ENCODE measurements at places on chromosomes 6 and 20. TPM values are rescaled to one million over a fixed set of nuclear protein-coding genes. Genes with fewer than 3 reads are reported as not detected.

DNA sequence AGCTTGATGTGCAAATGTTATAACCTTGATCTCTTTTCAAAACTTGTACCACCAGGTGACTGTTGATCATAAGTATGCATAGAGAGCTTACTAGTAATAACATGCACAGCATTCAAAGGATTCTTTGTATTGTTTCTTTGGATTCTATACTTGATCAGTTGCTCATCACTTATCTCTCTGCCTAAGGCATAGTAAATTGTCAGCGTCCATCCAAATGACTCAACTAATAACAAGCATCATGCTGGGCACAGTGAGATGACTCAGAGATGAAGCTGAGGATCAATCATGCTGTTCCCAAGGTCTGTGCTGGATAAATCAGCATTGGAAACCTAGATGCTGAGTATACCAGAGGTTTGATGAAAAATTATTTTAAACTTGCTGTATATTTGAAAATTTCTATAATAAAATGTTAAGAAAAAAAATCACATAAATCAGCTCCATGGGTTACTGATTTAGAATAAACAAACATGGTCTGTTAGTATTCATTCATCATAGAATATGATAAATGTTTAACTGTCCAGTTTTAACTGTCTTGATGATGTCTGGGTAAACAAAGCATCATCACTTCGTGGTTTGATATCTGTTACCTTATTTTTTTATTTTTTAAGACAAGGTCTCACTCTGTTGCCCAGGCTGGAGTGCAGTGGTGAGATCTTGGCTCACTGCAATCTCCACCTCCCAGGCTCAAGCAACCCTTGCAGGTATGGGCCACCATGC lies 45.6 kb upstream of the SGK1 start:
- no peak overlapping the region for H3K4me3 ChIP-seq
- H3K27me3 ChIP-seq: no peaks in the 10 kb centered on the region
- H3K36me3 ChIP-seq: peaks cover 1% of the 10 kb centered on the region
- DNase-seq: no peak
- H3K27ac ChIP-seq: no peak overlapping the region

DNA sequence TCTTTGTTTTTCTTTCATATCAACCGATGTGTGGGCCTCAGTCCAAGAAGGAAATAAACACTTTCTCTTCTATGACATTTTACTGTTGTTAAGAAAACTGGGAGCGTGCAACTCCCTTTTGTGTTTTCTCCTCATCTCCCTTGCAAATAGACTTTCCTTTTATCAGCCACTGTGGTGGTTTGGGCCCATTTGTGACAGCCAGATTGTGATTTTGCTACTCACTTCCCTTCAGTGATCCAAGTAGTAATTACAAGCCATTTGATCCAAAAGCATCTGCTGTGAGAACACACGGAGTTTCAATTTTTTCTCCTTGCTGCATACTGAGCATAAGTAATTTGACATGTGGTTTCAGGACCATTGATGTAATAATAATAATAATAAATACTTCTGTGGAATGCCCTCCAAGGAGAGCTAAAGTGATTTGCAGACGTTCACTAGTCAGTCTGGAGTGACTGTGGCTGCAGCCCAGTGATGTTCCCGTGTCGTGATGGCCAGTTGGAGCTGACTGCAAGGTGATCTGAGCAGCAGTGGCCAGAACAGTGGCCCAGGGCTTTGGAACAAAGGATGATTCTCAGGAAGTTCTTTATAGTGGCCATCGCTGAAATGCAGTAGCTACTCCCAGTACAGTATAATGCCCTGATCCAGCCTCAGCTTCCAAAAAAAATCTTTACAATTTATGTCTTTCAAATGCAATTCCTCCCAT lies 91.9 kb upstream of the CLDN20 start:
- H3K27ac ChIP-seq: peak overlapping the region; percentile 91
- peak overlapping the region; percentile 46 for H3K4me3 ChIP-seq
- H3K36me3 ChIP-seq: no peaks in the 10 kb centered on the region
- no peaks in the 10 kb centered on the region for H3K27me3 ChIP-seq
- peaks cover 40% of the 10 kb centered on the region for H3K4me1 ChIP-seq

Gene CCN5
- total RNA-seq: 18.2 TPM

GRCh38 chr6:7261852-7262461 lies 51.0 kb downstream of the SSR1 start:
- H3K27me3 ChIP-seq: no peaks in the 10 kb centered on the region
- peak overlapping the region; percentile 76 for H3K27ac ChIP-seq
- no peaks in the 10 kb centered on the region for H3K36me3 ChIP-seq
- peak overlapping the region; percentile 88 for H3K4me3 ChIP-seq
- DNase-seq: no peak

Gene C6orf141
- total RNA-seq: not detected

Gene SGK2
- total RNA-seq: 2.5 TPM

DNA sequence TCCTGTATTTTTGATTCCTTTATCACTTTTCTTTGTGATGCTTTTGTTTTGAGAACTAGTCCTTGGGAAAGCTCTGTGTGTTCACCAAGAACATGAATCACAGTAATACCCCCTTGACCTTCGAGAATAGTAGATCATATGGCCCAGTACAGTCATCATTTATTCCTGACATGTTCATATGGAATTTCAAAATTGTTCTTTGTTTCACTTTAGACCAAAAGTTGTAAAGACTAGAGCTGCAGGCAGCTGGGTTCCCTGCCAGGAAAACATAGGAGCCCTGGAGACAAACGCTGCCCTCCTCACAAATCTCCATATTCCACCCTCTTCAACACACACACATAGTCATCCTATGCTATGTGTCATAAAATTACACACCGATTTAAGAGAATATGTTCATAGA lies 621.2 kb upstream of the EYS start:
- no peak overlapping the region for H3K4me3 ChIP-seq
- no peaks in the 10 kb centered on the region for H3K27me3 ChIP-seq
- H3K36me3 ChIP-seq: no peaks in the 10 kb centered on the region
- DNase-seq: no peak
- H3K27ac ChIP-seq: no peak overlapping the region

DNA sequence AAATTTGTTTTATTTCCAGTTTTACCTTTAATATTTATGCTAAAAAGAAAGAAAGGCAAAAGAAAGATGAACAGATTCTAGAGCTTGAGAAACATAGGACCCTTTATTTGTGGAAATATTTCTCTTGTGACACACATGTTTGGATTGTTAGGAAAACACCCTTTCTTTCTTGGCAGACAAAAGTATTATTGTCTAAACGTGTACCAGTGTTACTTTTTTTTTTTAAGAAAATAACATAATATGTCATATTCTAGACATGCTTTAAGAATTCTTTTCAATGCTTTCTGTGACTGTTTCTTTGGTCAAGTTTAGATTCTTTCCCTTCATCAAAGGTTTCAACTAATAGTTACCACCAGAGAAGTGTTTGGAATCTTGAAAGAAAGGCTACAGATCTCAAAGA lies 183.4 kb upstream of the CNR1 start:
- no peaks in the 10 kb centered on the region for H3K36me3 ChIP-seq
- no peaks in the 10 kb centered on the region for H3K27me3 ChIP-seq
- H3K4me1 ChIP-seq: no peaks in the 10 kb centered on the region
- no peak overlapping the region for H3K27ac ChIP-seq
- DNase-seq: no peak

GRCh38 chr6:19331089-19331488 lies 506.1 kb upstream of the ID4 start:
- H3K36me3 ChIP-seq: no peaks in the 10 kb centered on the region
- H3K27ac ChIP-seq: no peak overlapping the region
- H3K4me1 ChIP-seq: peaks cover 7% of the 10 kb centered on the region
- H3K27me3 ChIP-seq: no peaks in the 10 kb centered on the region

Gene RAB44
- total RNA-seq: not detected

DNA sequence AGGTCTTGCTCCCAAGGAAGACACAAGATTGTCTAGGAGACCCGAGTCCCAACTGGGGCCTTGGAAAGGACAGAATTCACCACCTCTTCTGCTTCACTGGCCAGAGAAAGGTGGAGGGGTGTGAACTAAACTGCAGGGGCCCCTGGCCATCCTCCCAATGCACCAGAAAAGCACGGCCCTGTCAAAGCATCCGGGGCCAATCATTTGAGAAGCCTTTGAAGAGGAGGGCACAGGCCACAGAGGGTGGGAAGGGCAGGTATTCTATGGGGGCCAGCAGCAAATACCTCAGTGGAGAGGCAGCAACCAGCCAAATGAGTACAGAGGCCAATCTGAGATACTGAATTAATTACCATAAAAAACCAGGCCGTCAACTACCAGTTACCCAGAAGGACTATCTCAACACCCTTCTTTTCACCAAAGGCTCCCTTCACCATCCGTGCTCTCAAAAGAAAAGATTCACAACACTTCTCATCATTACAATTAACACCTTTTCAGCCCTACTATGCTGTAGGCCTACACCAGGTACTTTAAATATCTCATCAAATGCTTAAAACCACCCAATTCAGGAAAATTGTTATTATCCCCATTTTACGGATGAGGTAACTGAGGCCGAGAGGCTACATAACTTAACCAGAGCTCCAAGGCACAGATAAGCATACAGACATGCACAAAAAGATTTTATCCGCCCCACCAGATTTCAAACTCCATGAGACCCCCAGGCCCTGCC lies 50.7 kb downstream of the TRERF1 start:
- DNase-seq: no peak
